ENCODE measurements at places on chromosomes 13 and 19.

DNA sequence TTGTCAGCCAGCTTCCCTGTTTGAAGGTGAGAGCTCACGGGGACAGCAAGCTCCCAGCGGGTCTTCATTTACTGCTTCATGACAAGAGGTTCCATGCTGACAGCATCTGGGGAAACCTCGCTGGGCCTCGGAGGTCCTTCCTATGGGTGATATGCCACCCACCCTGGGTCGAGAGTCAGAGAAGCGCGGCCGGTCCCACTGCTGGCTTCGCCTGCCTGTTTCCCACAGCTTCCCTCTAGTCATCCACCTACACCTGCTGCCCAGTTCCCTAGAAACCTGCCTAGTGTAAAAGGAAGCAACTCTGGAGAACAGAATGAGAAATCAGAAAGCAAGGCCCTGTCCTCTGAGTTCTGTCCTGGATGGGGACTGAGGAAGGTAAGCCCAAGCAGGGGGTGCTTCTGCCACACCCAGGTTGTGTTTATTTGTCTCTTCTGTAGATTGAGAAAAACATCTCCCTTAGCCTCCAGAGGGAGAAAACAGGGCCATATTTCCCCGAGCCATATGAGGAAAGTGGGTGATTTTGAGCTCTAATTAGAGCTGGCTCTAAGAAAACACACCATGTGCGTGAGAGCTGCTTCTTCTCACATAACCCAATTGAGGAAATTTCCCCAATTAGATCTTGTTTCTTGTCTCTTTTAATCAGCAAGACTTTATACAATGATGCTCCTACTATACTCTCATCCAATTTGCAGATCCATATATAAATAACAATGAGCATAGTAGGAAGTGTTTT is 504.3 kb downstream of the IRS2 start:
- no peak for DNase-seq

DNA sequence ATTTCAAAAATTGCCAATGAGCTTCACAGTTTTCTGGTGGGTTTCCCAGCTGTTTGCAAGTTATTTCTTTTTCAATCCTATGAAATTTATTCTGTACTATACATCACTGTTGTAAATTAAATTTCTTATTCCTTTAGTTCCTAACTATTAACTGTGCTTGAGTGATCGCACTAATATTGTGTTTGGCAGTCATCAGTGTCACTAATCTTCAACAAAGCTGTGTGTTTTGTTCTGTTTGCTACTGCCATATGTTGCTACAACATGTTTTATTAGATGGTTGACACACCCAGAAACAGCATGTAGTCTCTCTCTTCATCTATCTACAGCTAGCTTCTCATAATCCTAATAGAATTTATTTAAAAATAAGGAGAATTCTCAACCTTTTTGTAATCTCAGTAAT is 453.6 kb upstream of the PRR20A start:
- no peak for DNase-seq

GRCh38 chr19:1718420-1719291 is 34.6 kb upstream of the ONECUT3 start:
- no peak for DNase-seq

DNA sequence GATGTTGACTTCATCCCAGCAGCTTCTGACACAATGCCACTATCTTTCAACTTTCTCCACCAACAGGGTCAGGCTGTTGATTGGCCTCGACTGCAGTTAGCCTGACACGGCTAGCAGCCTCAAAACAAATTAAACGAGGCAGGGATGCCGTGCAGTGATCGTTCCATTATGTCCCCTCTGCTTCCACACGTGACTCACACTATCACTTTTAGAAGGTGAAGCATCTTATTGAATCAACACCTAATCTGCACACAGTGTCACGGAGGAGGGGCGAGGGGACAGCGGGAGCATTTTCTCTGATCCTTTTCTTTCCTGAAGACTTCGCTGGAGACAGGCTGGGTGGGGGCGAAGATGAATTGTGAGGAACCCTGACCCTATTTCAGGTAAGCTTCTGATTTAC is 241.9 kb upstream of the ZNF507 start:
- no peak for DNase-seq

DNA sequence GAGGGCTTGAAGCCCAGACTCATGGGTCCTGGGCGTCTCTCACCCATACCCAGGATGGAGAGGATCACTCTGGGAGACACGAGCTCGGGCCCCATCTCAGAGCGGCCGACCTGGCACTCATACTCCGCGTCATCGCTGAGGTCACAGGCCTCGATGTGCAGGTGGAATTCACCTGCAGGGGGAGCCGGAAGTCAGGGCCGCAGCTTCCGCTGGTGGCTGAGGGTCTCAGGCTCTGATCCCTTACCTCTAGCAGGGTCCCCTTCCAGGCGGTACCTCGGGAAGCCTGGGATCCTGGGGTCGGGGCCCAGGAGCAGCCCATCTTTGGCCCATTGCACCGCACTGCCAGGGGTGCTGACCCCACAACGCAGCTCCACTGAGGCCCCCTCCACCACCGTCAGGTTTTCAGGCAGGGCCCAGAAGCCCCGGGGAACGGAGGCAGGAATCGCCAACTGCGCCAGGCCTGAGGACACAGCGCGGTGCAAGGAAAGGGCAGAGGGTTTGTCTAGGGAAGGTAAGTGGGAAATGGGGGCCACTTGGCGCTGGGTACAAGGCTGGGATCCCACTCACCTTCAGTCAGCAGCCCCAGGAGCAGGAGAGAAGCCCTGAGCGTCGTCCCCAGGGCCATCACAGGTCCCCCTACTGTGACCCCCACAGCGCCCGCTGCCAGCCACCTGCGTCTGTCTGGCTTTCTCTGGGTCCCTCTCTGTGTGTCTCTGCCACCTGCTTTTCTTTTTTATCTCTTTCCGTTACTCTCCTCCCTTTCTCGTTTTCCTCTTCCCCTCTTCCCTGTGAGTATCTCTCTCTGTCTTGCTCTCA is 883 bp downstream of the NPHS1 start:
- peak; percentile 47 for DNase-seq

GRCh38 chr13:29624997-29625396 is 29.5 kb upstream of the SLC7A1 start:
- no peak for DNase-seq

DNA sequence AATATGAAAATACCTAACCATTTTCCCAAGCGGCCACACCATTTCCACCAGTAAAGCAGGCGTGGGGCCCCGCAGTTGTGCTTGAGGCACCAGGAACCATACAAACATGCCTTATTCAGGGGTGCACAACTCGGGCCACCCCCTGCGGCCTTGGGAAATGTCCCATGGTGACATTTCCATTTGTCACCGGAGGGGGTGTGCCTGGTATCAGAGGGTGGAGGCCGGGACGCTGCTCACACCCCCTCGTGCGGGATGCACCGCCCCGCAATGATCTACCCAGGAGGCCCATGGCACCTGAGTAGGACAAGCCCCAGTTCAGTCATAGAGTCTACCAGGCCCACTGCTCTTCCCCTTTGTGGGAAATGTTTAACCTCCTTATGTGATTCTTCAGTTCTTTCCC is 218.8 kb downstream of the TEX29 start:
- no peak for DNase-seq

- no peak for DNase-seq
These were observed 76.7 kb downstream of the RASL11A start for GRCh38 chr13:27347211-27347772.

DNA sequence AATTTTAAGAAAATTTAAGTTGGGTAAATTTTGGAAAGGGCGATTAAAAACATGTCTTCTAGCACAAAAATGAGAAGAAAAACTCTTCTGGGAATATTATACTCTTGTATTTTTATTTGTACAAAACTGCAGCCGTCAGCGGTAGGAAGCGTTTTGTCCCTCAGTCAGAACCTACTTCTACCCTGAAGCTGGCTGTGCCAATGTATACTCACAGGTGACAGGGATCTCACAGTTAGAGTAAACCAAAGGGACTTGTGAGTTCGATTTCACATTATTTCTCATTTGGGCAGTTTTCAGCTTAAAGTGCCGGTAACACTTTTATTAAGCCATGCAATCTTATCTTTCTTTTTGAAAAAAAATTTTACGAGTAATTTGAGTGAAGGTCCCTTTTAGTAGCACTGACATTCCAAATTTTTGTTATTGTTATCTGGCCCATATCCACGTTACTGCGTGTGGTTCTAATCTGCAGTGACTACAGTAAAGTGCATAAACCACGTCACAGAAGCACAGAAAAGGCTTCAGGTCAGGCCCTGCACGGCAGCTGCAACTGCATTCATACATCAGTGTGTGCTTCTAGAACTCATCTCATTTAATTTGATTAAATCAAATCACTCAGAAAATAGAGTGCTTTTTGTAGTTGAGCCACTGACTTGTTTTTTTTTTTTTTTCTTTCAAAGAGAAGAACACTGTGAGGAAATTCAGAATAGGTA is 387.3 kb downstream of the LIG4 start:
- no peak for DNase-seq

GRCh38 chr19:47509973-47510372 is 4.9 kb downstream of the NAPA start:
- no peak for DNase-seq

Data from NCI-H1930 (cell line).